Stomach (tissue), 19 donors: ENCODE measurements at places on chromosomes 6 and 20.

- no peak for DNase-seq
These were observed 64.3 kb upstream of the SIRPG start for GRCh38 chr20:1721687-1722512.

DNA sequence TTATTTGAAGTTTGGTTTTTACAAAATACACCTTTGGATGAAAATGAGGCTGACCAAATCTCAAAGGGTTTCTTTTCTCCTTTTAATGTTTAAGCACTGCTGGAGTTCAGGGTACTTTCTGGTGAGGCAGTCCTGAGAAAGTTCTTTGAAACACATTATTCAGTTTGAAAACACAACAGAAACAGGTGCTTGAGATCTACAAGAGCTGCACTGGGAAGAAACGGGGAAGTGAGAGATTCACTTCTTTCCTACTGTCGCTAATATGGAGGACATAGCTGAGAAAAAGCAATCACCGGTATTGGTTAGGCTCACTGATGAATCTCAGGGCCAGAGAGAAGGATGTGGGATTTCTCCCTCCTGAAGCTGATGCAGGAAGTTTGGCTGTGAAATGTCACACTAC is 22.9 kb upstream of the TMEM170B start:
- DNase-seq: no peak

DNA sequence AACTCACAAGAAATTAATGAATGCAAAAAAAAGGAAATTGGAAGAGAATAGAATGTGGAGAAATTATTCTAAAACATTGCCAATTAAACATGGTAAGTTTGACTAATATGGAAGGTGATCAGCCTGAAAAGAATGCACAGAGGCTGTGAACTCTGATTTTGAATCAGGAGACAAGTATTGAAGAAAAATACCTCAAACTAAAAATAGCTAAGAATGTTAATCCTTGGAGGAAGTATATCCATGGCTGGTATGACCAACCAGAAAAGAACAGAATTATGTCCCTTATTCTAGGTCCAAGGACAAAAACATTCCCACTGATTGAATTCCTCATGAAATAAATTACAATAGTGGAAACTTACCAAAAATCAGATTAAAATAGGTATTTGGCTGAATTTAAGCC is 7.3 kb upstream of the RIMS1 start:
- no peak for DNase-seq

DNA sequence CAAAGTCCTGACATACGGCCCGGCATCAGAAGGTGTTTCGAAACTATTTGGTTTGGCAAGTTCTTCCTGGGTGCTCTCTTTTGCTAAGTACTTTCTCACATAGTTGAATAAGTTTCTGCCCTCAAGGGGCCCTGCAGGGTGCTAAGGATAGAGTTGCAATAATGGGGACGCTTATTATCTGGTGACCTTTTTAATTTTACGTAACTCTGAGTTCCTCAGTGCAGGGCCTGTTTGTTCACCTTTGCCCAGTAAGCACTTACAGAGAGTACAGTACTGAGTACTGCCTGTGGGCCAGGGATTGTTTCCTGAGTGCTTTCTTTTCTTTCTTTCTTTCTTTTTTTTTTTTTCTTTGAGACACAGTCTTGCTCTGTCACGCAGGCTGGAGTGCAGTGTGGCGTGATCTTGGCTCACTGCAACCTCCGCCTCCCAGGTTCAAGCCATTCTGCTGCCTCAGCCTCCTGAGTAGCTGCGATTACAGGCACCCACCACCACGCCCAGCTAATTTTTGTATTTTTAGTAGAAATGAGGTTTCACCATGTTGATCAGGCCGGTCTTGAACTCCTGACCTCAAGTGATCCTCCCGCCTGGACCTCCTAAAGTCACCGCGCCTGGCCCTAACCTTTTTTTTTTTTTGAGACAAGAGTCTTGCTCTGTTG is 4.5 kb upstream of the PXMP4 start:
- peak; percentile 53 for DNase-seq

DNA sequence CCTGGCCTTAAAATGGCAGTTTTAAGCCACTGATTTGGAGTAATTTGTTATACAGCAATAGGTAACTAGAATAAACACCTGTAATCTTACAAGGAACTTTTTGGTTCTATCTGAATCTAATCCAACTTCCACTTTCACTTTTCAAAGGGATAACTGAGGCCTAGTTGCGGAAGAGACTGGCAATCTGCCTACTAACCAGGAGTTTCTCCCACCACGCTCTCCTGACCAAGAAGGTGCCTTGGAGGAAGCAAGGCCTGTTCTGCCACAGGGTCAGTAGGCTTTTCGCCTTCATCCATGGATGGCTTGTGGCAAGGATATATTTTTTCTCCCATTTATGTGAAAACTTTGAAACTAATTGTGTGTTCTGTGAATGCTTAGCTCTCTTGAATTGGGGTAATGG is 12.9 kb upstream of the MYBL2 start:
- DNase-seq: no peak

DNA sequence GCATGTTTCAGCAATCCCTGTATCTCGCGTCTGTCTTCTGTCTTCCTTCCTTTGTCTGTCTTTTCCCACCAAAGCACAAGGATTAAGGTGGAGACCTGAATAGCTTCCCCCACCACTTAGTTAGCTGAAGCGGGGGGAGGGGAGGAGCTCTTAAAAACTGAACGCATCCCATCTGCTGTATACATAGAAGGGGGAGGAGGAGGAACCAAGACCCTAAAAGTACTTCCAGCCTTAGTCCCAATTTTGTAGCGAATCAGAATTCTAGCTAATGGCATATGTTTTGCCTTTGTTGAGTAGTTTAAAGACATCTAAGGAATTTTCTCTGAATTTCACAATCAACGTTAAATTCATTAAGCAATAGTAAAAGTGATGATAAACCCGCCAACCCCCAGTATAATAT is 47.9 kb downstream of the GNAS start:
- DNase-seq: no peak

DNA sequence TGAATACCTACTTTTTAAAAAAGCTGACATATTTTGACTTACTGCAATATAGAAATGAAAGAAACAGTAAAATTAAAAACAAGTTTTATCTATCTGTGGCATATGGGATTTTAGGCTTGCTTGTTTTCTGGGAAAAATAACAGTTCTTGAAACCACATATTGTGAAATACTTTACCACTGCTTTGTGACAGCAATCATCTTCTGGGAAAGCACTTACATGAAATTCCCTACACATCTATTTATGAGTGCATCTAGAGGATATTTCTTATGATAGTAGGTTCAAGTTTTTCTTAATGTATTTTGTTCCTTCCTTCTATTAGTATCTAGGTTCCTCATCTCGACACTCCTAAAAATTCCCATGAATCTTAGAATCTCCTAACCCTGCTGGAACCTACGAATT is 75.2 kb downstream of the STXBP5 start:
- no peak for DNase-seq

- no peak for DNase-seq
These were observed 101.5 kb upstream of the DUSP22 start for GRCh38 chr6:190596-191395.

DNA sequence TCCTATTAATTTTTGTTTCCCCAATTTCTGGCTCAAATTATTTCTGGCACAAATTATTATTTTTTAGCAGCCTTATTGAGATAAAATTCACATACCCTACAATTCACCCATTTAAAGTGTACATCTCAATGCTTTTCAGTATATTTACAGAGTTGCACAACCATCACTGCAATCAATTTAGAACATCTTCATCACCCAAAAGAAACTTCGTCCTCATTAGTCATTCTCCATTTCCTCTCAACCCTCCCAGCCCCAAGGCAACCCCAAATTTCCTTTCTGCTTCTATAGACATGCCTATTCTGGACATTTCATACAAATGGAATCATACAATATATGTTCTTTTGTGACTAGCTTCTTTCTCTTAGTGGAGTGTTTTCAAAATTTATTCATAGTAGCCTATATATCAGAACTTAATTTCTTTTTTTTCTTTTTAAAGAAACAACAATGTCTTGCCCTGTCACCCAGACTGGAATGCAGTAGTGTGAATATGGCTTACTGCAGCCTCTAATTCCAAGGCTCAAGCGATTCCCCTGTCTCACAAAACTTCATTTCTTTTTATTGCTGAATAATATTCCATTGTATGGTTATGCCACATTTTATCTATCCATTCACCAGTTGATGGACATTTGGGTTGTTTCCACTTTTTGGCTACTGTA is 84.5 kb downstream of the DNAH8 start:
- DNase-seq: no peak

- no peak for DNase-seq
These were observed 2.4 kb downstream of the SLC22A23 start for GRCh38 chr6:3454273-3455010.

GRCh38 chr20:63767456-63767855 is 27.9 kb downstream of the SLC2A4RG start:
- no peak for DNase-seq

DNA sequence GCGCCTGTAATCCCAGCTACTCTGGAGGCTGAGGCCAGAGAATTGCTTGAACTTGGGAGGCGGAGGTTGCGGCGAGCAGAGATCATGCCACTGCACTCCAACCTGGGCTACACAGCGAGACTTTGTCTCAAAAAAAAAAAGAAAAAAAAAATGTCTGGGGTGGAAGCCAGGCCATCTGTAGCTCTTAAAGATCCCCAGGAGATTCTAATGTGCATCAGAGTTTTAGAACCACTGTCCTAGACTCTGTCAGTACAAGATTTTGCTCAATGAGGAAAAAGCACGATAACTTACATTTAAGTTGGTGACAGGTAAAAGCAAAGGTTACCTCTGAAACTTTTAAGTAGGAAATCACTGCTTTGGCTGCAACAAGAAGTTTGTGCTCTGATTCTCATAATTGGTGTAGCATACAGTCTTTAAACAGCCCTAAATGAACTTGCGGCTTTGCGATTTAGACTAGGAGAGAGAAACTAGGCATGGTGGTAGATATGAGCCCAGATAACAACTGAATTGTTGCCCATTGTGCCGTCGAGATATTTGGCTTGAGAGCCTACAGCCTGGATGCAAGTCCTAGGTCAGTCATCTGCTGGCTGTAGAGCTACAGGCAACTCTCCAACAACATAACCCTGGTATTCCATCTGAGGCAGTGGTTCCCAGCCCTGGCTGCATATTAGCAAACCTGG is 67.2 kb downstream of the BACH2 start:
- no peak for DNase-seq

GRCh38 chr20:54668271-54669039 is 193.1 kb downstream of the DOK5 start:
- peak; percentile 64 for DNase-seq

- DNase-seq: no peak
These were observed 3.3 kb downstream of the CAPN11 start for GRCh38 chr6:44161997-44162338.

DNA sequence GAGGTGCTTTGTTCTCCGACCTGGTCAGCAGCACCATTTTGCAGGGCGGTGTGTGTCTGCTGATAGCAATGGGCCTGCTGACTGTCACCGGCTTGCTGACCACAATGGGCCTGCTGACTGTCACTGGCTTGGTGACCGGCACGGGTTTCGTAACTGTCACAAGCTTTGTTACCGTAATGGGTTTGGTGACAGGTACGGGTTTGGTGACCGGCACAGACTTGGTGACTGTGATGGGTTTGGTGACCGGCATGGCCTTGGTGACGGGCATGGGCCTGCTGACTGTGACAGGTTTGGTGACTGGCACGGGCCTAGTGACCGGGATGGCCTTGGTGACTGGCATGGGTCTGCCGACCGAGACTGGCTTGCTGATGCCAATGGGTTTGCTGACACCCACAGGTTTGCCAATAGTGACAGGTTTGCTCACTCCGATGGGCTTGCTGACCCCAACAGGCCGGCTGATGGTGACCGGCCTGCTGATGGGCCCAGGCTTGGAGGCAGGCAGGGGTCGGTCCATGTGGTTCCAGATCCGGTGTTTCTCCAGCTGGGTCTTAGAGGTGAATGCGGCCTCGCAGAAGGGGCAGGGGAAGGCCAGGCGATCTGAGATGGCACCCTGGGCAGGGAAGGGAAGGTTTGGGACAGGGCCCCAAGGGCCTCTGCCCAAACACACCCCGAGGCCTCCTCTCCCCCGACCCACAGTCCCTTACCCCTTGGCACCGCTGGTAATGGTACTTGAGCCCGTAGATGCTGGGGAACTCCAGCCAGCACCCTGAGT is 3.4 kb downstream of the ZNF512B start:
- peak; percentile 1 for DNase-seq

GRCh38 chr6:164007881-164008280 is 593.4 kb downstream of the QKI start:
- no peak for DNase-seq

GRCh38 chr6:139356924-139357323 is 17.5 kb downstream of the CITED2 start:
- no peak for DNase-seq

DNA sequence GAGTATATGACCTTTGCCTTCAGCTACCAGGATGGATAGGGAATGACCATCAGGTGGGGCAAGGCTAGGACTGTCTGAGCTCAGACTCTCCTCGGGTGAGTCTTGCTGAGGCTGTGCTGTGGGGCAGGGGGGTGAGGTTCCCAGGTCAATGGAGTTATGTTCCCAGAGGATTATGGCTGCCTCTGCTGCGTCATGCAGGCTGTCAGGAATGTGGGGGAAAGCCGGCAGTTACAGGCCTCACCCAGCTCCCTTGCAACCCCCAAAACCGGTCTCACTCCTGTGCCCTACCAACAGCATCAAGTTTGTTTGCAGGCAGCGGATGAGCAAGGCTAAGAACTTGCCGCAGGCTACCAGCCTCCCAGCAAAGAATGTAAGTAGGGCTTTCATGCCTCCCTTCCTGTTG is 93.5 kb downstream of the ESR1 start:
- DNase-seq: no peak

GRCh38 chr6:4647414-4648365 is 128.5 kb upstream of the CDYL start:
- DNase-seq: peak; percentile 91

DNA sequence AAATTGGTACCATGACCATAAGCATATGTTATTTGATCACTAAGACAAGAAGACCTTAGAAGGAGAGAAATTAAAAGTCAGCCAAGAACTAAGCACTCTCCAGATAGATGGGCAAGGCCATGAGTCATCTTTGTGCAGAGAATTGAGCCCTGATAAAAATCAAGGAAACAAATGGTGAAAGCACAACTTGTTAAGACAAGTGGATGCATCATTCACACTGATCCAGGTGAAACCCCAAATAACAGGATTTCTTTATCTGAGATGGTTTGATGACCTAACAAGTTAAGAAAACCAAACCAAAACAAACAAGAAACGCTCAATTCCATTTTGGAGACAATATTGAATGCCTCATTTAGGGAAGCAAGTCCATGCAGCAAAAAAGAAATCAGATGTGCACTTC is 121.6 kb downstream of the ADAT2 start:
- no peak for DNase-seq

GRCh38 chr20:731891-732560 is 36.3 kb downstream of the SLC52A3 start:
- DNase-seq: no peak

- no peak for DNase-seq
These were observed 52.2 kb downstream of the PFDN4 start for GRCh38 chr20:54260116-54260515.

DNA sequence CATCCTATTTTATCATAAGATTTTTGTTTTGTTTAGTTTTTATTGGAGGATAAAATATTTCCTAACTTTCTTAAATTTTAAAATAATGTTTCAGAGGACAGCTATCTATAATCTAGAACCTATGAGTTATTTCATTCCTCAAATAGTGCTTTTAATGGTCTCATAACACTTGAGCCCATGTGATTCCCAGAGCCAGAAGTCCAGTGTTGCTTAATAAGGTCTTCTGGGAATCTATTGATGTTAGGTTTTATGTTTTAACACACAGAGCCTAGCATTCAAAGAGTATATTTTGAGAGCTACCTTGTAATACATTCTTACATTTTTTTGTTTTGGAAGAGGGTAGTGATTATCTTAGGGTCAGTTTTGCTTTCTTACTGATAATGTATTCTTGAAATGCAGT is 200.2 kb downstream of the CENPW start:
- no peak for DNase-seq
